Upper lobe of left lung (tissue), 6 donors: ENCODE measurements at places on chromosomes 12 and 14.
A peak's percentile ranks its signal among the peaks of the same experiment; 100 is the strongest.

GRCh38 chr12:6570264-6570887 lies 2.3 kb upstream of the NOP2 start:
- no peak overlapping the region for H3K4me3 ChIP-seq
- no peaks in the 10 kb centered on the region for H3K27me3 ChIP-seq
- no peak overlapping the region for H3K27ac ChIP-seq
- H3K4me1 ChIP-seq, result peaks cover 24% of the 10 kb centered on the region

GRCh38 chr12:53999559-54000115 lies 324 bp upstream of the HOXC9 start:
- peaks cover 29% of the 10 kb centered on the region for H3K4me1 ChIP-seq
- peak overlapping the region; percentile 30 for H3K4me3 ChIP-seq
- no peak overlapping the region for H3K27ac ChIP-seq
- peaks cover 100% of the 10 kb centered on the region for H3K27me3 ChIP-seq

- H3K36me3 ChIP-seq, result no peaks in the 10 kb centered on the region
- DNase-seq, result no peak
- H3K27ac ChIP-seq, result no peak overlapping the region
- no peaks in the 10 kb centered on the region for H3K4me1 ChIP-seq
- H3K27me3 ChIP-seq, result no peaks in the 10 kb centered on the region
Observed at GRCh38 chr12:32964981-32965585, 68.5 kb upstream of the PKP2 start.

DNA sequence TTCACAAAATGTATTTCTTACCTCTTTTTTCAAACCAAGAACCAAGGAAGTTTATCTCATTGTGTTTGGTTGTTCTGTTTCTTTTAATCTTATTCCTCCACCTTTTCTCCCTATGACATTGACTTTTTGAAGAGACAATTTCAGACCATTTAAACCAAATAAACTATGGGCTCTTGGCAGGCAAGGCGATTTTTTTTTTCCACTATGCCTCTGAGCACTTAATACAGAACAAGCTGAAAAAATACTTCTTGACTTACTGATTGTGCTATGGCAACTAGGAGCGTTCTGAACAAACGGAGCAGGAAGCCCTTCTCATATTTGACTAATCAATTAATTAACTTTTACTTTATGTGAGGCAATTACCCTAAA lies 98.0 kb downstream of the ZNF664 start:
- no peak overlapping the region for H3K27ac ChIP-seq
- H3K4me3 ChIP-seq, result no peak overlapping the region
- DNase-seq, result no peak
- no peaks in the 10 kb centered on the region for H3K27me3 ChIP-seq

- peaks cover 24% of the 10 kb centered on the region for H3K27me3 ChIP-seq
- DNase-seq, result no peak
- H3K4me1 ChIP-seq, result peaks cover 6% of the 10 kb centered on the region
- no peak overlapping the region for H3K4me3 ChIP-seq
Observed at GRCh38 chr14:69487226-69487625, 2.7 kb downstream of the PLEKHD1 start.

GRCh38 chr14:45686771-45687170 lies 433.8 kb upstream of the MIS18BP1 start:
- H3K4me1 ChIP-seq, result no peaks in the 10 kb centered on the region
- no peaks in the 10 kb centered on the region for H3K36me3 ChIP-seq
- no peaks in the 10 kb centered on the region for H3K27me3 ChIP-seq
- H3K27ac ChIP-seq, result no peak overlapping the region
- no peak for DNase-seq

GRCh38 chr14:68817506-68818212 lies 24.8 kb upstream of the ZFP36L1 start:
- peaks cover 42% of the 10 kb centered on the region for H3K4me1 ChIP-seq
- no peaks in the 10 kb centered on the region for H3K36me3 ChIP-seq
- H3K27ac ChIP-seq, result no peak overlapping the region
- H3K4me3 ChIP-seq, result no peak overlapping the region
- H3K27me3 ChIP-seq, result no peaks in the 10 kb centered on the region

DNA sequence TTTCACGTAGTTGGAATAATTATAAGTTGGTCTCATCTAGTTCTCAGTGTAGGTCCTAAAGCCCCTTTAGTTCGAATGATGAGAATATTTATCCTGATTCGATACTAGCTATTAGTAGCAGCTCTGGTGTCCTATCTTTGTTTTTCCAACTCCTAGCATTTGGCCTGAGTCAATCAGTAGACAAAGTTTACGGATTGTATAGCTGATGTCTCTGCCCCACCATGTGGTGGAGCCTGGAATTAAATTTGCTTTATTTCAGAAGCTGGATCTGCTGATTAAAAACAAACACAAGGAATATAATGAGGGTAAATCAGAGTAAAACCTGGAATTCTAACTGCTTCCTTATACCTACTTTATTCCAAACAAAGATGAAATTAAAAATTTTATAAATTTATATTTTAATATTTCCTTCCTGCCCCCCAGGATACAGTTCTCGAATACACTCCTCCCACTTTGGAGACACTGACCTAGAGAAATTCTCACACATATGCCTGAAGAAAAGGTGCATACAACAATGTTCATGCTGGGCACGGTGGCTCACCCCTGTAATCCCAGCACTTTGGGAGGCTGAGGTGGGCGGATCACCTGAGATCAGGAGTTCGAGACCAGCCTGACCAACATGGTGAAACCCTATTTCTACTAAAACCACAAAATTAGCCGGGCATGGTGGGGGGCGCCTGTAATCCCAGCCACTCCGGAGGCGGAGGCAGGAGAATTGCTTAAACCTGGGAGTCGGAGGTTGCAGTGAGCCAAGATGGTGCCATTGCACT lies 7.6 kb upstream of the BRMS1L start:
- H3K27me3 ChIP-seq, result no peaks in the 10 kb centered on the region
- H3K36me3 ChIP-seq, result no peaks in the 10 kb centered on the region
- no peaks in the 10 kb centered on the region for H3K4me1 ChIP-seq
- no peak overlapping the region for H3K27ac ChIP-seq
- DNase-seq, result no peak

DNA sequence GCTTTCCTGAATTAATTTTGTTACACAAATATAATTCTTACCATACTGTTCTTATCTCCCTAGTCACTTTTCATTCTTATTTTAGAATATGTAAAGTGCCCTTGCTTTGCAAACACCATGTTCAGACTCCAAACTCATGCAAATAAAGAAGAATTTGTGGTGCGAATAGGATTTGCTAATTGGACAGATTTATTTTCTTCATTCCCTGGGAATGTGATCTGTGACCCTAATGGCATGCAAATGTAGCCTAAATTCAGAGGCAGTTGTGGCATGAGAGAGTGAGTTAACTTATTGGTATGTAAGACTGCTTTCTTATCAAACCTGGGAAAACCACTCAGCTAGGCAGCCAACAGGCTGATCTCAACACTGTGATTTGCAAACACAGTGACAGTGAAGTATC lies 10.0 kb downstream of the CAPZA3 start:
- H3K36me3 ChIP-seq, result no peaks in the 10 kb centered on the region
- H3K27ac ChIP-seq, result no peak overlapping the region
- H3K4me1 ChIP-seq, result no peaks in the 10 kb centered on the region
- DNase-seq, result no peak

DNA sequence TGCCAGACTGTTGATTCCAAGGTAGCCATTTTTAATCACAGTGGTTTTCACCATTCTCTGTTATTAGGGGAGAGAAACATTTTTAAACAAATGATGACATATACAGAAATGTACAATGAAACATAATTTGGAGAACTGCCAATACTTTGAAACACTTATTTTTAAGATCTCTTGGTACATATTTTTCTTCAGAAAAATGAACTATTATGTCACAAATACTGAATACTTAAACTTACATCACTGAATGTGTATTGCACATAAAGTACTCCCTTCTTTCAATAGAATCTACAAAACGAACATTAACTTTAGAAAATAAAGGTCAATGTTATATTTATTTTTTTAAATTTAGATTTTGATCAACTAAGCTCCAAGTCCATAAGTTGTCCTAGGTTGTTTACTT lies 71.7 kb upstream of the CPNE8 start:
- H3K4me1 ChIP-seq, result no peaks in the 10 kb centered on the region
- no peak overlapping the region for H3K4me3 ChIP-seq
- H3K27ac ChIP-seq, result no peak overlapping the region
- DNase-seq, result no peak

- H3K27me3 ChIP-seq, result no peaks in the 10 kb centered on the region
- no peak overlapping the region for H3K27ac ChIP-seq
- H3K4me3 ChIP-seq, result no peak overlapping the region
- H3K4me1 ChIP-seq, result no peaks in the 10 kb centered on the region
Observed at GRCh38 chr14:39592116-39592789, 160.0 kb upstream of the FBXO33 start.

- no peaks in the 10 kb centered on the region for H3K4me1 ChIP-seq
- H3K4me3 ChIP-seq, result no peak overlapping the region
- no peak for DNase-seq
- no peaks in the 10 kb centered on the region for H3K27me3 ChIP-seq
- no peaks in the 10 kb centered on the region for H3K36me3 ChIP-seq
- no peak overlapping the region for H3K27ac ChIP-seq
Observed at GRCh38 chr12:95661360-95661759, 110.1 kb upstream of the USP44 start.

DNA sequence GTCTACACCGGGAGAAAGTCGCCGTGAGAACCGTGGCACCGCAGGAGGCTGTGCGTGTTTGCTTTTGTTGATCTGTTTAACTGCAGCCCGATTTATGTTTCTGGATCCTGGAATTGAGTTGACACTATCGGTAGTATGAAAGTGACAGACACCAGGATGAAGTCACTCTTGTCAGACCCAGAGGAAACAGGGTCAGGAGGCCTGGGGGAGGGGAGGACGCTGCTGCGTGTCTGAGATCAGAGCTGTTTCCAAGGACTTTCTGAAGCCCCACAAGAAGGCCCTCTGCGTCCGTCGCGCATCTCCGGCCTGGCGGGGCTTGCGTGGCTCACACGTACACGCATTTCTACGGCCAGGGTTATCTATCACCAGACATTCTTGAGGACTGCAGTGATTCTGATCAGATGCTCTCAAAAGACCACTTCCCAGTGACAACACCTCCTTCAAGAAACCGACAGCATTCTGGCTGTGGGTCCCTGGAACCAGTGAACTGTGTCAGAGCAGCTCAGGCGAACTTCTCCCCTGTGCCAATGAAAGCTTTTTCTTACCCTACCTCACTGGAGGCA lies 263.4 kb downstream of the ADGRD1 start:
- DNase-seq, result no peak
- H3K27ac ChIP-seq, result no peak overlapping the region
- H3K27me3 ChIP-seq, result no peaks in the 10 kb centered on the region
- no peak overlapping the region for H3K4me3 ChIP-seq
- no peaks in the 10 kb centered on the region for H3K4me1 ChIP-seq
- H3K36me3 ChIP-seq, result no peaks in the 10 kb centered on the region

DNA sequence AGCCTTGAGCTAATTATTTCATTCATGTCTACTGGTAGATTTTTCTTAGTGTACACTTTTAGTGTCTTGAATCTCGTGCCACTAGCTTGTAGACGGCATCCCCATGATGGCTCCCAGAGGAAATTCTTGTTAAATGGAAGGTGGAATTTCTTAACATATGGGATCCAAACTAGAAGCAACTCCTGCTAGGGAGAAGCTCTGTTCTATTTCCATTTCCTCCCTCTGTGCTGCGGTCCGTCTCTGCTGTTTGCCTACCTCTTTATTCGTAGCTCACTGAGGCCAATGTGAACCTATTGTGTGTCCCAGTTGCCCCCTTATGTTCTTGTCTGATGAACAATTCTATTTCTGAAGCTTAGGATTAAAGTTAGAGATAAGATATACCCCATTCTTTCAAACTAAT lies 588 bp downstream of the PIK3C2G start:
- H3K4me3 ChIP-seq, result no peak overlapping the region
- no peaks in the 10 kb centered on the region for H3K4me1 ChIP-seq
- H3K36me3 ChIP-seq, result no peaks in the 10 kb centered on the region
- H3K27ac ChIP-seq, result no peak overlapping the region

DNA sequence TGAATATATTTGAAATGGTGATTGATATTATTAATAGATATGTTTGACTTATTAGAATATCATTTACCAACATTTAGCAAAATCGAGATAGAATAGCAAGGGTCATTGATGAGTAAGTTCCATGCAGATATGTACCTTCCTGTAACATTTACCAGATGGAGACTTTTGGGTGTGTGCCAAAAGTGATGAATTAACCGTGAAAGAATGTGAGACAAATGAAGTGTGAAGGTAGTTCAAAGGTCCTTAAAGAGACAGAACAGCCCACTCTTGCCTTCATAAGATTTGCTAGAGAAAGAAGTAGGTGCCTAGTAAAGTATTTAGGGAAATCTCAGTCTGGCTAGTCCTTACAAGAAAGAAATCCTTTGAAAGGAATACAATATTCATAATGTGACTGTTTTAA lies 45.5 kb downstream of the FGD4 start:
- no peaks in the 10 kb centered on the region for H3K4me1 ChIP-seq
- H3K27me3 ChIP-seq, result no peaks in the 10 kb centered on the region
- no peak overlapping the region for H3K27ac ChIP-seq
- no peak overlapping the region for H3K4me3 ChIP-seq
- no peaks in the 10 kb centered on the region for H3K36me3 ChIP-seq

- no peak overlapping the region for H3K4me3 ChIP-seq
- no peak overlapping the region for H3K27ac ChIP-seq
- H3K27me3 ChIP-seq, result no peaks in the 10 kb centered on the region
- no peaks in the 10 kb centered on the region for H3K4me1 ChIP-seq
- H3K36me3 ChIP-seq, result no peaks in the 10 kb centered on the region
Observed at GRCh38 chr12:82600379-82600778, 86.3 kb upstream of the TMTC2 start.

GRCh38 chr14:78498062-78498595 lies 328.0 kb downstream of the NRXN3 start:
- H3K4me1 ChIP-seq, result no peaks in the 10 kb centered on the region
- no peak overlapping the region for H3K27ac ChIP-seq
- no peaks in the 10 kb centered on the region for H3K27me3 ChIP-seq
- DNase-seq, result no peak
- no peak overlapping the region for H3K4me3 ChIP-seq

GRCh38 chr14:63443361-63443760 lies 99.8 kb downstream of the PPP2R5E start:
- no peaks in the 10 kb centered on the region for H3K27me3 ChIP-seq
- no peak overlapping the region for H3K4me3 ChIP-seq
- no peaks in the 10 kb centered on the region for H3K36me3 ChIP-seq

DNA sequence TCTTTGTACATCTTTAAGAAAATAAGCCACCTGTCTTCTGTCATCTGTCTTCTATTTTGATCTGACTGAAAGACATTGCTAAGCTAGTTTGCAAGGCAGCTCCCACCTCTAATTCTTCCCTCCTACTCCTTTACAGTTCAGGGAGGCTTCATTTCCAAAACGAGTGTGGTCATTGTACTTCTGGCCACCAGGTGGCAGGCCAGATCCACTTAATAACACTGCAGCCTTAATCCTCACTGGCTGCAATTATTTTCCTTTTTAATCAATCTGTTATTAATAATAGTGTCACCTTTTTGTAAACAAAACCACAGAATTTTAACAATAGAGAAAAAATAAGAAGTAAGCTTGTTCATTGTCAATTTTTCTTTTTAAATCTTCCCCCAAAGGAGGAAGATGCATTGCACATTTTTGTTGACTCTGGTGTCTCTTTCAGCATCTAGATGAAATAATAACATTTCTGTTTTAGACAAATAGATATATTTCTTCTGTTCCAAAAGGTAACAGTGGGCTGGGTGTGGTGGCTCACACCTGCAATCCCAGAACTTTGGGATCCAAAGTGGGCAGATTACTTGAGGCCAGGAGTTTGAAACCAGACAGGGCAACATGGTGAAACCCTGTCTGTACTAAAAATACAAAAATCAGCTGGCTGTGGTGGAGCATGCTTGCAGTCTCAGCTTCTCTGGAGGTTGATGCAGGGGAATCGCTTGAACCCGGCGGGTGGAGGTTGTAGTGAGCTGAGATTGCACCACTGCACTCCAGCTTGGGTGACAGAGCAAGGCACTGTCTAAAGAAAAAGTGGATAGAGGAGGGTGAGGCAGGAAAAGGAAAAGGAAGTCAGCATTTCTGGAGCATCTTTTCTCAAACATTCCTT lies 23.3 kb downstream of the GABARAPL1 start:
- H3K4me3 ChIP-seq, result no peak overlapping the region
- DNase-seq, result no peak
- H3K36me3 ChIP-seq, result no peaks in the 10 kb centered on the region
- peaks cover 5% of the 10 kb centered on the region for H3K4me1 ChIP-seq
- H3K27me3 ChIP-seq, result no peaks in the 10 kb centered on the region
